ENCODE measurements at places on chromosomes 12 and 14.

GRCh38 chr12:39646963-39647362 lies 27.4 kb upstream of the ABCD2 start:
- DNase-seq, result no peak

DNA sequence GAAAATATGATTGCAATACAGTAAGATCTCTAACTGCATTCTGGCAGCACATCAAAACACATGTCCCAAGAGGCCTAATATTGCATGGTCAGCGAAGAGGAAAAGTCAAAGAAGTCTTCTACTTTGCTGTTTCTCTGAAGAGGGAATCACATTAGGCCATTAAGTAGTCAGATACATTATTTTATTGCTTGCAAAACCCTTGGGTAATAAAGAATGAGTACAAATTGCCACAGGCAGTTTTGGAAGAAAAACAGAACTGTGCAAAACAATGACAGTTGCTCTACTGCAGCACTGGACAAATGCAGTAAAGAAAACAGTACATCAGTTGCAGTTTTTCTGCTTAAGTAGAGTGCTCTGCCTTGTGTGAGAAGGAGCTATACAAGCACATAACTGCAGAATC lies 211.9 kb downstream of the MED13L start:
- DNase-seq, result no peak

DNA sequence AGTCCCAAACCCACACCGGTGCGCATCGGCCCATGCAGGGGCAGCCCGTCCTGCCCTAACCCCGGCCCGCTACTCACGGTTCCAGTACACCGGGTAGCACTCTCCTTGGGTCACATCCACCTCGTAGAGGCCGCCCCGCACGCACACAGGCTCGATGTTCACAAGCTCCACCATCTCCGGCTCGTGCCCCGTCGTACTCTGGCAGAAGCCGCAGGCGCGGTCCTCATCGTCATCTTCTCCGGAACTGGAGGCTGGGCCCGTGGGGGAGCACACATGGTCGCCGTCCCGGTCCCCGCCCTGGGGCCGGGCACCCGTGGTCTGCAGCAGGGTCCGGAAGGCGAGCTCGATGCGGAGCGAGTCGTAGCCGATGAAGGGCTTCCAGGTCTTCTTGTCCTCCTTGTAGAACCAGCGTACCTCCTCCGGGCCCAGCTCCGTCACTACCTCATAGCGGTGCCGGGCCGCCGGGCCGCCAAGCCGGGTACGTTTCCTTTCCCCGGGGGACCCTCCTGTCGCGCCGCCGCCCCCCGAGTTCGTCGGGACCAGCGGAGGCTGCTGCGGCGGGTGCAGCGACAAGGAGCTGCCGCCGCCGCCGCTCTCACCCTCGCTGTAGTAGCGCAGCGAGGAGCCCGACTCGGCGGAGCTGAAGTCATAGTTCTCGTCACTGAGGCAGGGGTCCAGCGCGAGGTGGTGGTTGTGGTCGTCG lies 788 bp downstream of the DDHD1 start:
- peak; percentile 48 for DNase-seq

- DNase-seq, result no peak
Observed at GRCh38 chr12:131041968-131042833, 88.5 kb downstream of the ADGRD1 start.

DNA sequence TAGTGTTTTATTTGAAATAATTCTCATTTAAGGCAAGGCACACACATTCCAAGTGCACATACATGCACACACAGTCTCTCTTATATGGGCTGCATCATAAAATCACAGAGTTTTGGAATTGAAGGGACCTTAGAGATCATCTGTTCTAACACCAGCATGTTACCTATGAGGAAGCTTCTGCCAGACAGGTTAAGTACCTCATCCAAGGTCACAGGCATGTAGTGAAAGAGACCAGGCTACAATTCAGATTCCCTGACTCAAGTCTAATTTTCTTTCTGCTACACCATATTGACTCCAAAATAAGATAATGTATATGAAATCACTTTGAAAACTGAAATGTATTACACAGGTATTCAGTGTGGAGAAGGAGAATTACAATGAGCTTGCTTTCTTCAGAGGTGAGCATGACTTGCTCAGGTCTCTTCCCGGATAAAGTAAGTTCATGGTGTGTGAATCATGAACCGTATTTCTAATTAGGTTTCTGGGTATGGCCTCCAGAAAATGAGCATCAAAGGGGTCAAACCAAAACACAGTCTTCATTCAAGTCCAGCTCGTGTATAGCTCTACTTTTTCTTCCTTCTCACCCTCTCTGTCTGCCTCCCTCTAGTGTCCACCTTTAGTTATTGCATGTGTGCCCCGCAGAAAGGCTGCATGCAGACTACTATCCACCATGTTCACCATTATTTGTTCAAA lies 411.9 kb downstream of the FUT8 start:
- peak; percentile 83 for DNase-seq

- no peak for DNase-seq
Observed at GRCh38 chr12:62588916-62589315, 122.3 kb downstream of the MON2 start.

DNA sequence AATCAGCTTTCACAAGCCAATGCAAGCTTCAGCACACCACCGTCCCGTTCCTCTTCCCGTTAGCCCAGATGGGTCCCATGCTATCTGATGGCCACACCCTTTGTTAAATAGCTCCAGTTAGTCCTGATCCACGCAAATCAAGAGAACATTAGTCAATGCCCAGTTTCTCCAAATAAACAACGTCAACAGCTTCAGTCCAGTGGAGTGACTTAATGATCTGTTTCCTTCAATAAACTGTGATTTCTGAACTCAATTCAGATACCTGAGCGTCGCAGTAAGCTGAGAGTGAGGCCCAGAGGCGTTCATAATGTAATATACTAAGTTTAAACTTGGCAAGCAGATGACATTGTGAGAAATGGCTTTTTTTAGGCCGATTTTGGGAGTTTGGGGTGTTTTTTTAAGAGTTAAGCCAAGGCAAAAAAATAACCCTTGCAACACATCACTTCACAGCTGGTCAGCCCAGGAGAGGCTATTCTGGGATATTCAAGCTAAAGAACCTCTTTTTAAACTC lies 112.3 kb downstream of the ZFP36L1 start:
- DNase-seq, result no peak

DNA sequence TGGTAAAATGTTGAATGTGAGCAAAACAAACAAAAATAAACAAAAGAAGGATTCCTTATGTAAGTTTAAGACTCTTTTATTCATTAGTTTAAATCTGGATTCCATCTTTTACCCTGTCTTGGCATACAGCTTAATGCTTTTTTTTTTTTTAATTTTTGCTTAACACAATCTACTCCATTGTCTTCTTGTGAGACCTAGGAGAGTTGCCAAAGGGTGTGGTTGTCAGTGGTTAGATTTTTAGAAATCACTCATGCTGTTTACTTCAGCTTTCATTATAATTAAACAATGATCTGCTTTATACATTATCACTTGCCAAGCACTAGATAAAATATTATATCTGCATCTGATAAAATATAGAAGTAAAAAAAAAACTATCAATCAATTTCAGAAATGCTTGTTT lies 77.7 kb upstream of the KITLG start:
- no peak for DNase-seq

DNA sequence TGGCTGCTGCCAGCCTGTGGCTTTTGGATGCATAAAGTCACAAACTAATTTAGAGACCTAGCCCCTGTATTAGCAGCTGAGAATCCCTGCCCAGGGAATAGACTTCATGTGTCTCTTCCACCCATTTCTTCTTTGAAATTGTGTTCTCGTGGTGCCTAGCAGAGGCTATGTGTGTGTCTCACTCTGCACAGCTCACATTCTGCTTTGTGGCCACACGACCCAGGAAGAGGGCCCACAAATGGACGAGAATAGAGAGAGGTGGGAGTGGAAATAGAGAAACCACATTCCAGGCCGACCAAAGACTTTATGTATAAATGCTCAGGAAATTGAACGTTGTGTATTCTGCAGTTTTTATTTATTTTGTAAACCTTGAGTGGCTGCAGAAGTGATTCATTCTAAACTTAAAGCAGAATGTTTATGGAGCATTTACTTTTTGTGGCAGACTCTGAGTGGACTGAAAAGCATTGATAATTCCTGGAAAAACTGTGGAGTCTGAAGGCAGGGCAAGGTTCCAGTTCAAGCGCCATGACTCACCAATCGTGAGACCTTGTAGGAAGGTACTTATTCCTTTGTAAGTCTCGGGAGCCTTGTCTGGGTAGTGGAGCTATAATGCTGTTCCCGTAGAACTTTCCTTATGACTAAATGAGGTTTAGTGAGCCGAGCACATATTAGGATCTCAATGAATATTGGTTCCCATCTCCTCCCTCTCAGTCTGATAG lies 9.1 kb downstream of the B4GALNT3 start:
- no peak for DNase-seq

DNA sequence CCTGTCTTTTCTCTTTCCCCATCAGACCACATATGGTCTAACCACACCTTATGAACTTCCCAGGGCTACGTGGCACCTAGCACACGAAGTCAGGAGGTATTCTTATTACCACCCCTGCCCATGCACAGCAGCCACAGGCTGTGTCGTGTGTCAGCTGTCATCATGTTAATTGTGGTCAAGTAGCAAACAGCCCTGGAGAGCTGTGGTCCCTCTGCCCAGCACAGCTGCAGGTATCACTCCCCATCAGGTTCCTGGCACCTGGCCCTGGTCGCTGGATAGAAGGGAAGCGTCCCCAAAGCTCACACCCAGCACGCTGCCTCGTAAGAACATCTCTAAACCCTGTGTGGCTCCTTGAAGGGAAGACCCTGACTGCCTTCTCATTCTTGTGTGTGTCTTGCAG lies 45.4 kb downstream of the CLMN start:
- no peak for DNase-seq

GRCh38 chr12:62839869-62840660 lies 94.9 kb downstream of the PPM1H start:
- DNase-seq, result no peak

DNA sequence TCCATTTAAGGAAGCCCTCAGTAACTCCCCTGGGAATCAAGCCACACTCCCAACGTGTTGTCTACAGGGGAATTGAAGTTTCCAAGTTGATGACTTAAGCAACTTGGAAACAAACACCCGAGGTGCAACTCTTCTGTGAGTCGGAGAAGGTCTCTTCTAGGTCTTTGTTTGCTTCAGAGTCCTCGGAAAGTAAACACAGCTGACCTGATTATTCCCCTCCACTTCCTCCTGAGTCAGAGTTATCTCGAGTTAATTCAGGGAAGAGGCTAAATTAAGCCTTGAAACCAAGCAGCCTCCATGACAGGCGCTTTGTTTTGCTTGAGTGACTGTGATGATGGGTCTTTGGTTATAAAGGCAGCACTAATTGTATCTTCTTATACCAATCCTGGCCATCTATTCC lies 41.8 kb downstream of the TUNAR start:
- no peak for DNase-seq

- no peak for DNase-seq
Observed at GRCh38 chr14:31265701-31266398, 58.3 kb upstream of the HECTD1 start.

DNA sequence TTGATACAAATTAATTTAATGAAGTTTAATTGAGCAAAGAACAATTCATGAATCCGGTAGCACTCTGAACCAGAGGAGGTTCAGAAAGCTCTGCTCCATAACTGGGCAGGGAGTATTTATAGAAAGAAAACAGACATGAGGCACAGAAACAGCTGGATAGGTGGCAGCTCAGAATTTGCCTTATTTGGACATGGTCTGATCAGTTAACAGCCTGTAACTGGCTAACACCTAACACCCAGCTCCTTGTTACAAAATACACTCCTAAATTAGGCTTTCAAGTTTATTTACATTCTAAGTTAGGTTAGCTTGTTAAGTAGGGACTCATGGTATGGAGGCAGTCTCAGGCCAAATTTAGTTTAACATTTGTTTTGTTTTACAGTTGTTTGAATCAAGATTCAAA lies 67.8 kb upstream of the TMCC3 start:
- DNase-seq, result no peak

GRCh38 chr14:73463411-73463810 lies 5.1 kb upstream of the NUMB start:
- DNase-seq, result peak; percentile 76

DNA sequence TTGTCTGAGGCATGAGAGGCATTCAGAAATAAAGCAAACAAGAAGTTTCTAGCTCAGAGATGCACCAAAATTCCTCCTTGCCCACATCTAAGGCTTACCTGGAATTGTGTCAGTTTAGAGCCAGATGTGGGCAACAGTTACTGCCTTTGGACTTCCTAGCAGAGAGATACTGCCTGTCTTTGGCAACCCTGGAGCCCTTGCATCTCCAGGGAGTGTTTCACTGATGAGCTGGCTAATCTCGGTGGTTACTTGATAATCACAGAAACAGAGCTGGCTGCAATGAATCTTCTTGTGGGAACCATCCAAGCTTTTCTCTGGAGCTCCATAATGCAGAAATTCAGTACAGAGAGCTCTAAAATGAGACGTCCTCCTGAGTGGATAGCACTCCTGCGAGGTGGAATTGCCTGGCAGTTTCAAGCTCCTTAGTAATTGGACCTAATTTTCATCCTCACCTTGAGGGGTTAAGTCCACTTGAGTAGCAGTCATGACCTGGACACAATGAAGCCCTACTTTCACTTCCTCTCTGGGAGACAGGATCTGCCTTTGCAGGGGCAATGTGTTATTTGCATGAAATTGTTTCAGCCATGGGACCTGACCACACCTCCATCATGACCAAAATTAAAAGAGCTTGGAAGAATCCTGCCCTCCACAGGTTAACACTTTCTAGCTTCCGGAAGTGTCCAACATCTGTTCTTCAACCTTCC lies 108.8 kb upstream of the ARHGAP5 start:
- no peak for DNase-seq

DNA sequence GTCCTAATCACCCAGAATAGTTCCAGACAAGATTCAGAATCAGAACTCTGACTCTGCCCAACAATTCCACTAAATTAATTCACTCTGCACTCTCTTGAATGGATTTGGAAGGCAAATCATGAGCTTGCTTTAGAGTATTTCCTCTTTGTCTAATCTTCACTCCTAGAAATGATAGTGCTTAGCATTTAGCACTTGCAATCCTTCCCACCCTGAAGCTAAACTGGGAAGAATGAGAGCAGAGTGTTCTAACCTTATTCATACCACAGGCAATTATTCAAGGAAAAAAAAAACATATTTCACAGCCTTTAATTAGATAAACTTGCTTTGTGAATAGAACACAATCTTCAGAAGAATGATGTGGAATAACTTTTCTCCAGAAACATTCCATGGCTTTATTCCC lies 264.6 kb downstream of the PAWR start:
- no peak for DNase-seq

- no peak for DNase-seq
Observed at GRCh38 chr12:25186038-25186787, 8.7 kb downstream of the DNAI7 start.

- DNase-seq, result peak; percentile 71
Observed at GRCh38 chr14:49461529-49462401, 124.4 kb downstream of the RPS29 start.

DNA sequence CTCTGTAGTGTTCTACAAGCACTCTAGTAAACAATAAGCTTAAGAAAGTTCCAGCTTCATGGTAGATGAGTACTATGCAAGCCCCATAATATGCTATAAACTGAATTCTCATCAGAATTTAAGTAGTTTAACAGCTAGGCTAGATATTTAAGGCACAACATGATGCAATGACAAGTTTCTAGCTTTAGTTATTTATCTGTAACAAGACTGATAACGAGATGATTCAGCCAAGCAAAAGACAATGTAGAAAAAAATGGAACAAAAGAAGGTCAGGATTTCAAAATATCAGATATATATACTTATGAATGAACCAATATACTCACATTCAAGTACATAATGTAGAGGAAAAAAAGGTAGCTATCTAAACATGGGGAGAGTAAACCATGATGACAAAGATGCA lies 61.0 kb upstream of the RERGL start:
- DNase-seq, result no peak
